ENCODE measurements at places on chromosomes 2 and 18.

GRCh38 chr18:53698907-53699306 lies 525.6 kb downstream of the MBD2 start:
- peak; percentile 36 for DNase-seq

DNA sequence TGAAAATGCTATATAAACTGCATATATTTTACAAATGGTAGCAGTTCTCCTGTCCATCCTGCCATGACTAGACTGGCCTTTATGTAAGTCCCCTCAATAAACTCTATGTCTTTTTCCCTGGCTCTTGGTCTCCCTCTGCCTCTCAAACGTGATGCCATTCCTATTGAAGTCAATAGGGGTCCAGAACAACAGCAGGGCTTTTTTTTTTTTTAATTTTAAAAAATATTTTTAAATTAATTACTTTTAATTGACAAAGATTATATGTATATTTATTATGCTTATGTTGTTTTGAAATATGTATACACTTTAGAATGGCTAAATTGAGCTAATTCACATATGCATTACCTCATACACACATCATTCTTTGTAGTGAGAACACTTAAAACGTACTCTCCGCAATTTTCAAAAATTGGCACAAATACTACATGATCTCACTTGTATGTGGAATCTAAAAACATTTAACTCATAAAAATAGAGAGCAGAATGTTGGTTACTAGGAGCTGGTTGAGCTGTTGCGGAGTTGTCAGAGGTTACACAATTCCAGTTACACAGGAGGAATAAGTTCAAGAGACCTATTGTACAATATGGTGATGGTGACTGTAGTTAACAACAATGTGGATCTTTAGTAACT lies 123.1 kb downstream of the LRRTM4 start:
- DNase-seq, result no peak

- no peak for DNase-seq
These were observed 61.4 kb downstream of the RPL31 start for GRCh38 chr2:101063352-101064124.

GRCh38 chr2:23524261-23524706 lies 139.3 kb downstream of the KLHL29 start:
- DNase-seq, result peak; percentile 42

DNA sequence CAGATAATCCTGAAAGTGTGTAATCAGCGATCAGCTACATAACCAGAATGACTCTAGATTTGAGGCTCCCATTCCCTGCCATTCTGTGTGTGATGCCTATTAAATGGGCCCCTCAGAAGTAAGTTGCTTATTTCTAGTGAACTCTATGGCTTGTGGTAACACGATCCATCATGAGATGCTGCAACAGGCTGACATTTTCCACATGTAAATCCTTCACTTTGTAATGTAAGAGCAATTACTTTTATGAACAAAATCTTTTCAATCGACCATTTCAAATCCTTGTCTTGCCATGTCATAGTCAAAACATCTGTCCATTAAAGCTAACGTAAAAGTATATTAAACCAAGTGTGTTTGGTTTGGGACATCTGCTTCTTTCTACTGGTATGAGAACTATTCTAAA lies 175.9 kb upstream of the ETAA1 start:
- DNase-seq, result no peak

GRCh38 chr2:84158605-84159004 lies 300.5 kb downstream of the SUCLG1 start:
- DNase-seq, result no peak

- DNase-seq, result no peak
These were observed 142.0 kb upstream of the UNC80 start for GRCh38 chr2:209629597-209629996.

DNA sequence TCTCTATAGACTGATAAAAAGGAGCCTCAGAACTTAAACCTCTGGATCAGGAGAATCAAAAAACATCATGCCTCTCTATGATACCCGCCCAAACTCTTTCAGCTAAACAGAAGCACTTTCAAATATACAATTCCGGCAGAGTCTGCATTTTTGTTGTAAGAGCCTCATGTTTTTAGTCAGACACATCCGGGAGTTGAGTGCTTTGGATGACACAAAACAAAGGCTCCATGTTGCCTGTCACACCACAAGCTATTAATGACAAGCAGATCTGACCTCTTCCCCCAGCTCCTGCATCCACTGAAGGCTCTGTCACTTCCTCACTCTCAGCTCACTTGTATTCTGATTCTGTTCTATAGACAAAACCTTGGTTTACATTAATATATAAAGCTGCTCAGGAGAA lies 33.2 kb downstream of the SLC38A11 start:
- DNase-seq, result no peak

- DNase-seq, result no peak
These were observed 58.0 kb downstream of the ZNF516 start for GRCh38 chr18:76437011-76437410.

- DNase-seq, result no peak
These were observed 58.8 kb downstream of the APOB start for GRCh38 chr2:20985062-20985461.

GRCh38 chr2:65024149-65024829 lies 31.9 kb upstream of the CEP68 start:
- no peak for DNase-seq

DNA sequence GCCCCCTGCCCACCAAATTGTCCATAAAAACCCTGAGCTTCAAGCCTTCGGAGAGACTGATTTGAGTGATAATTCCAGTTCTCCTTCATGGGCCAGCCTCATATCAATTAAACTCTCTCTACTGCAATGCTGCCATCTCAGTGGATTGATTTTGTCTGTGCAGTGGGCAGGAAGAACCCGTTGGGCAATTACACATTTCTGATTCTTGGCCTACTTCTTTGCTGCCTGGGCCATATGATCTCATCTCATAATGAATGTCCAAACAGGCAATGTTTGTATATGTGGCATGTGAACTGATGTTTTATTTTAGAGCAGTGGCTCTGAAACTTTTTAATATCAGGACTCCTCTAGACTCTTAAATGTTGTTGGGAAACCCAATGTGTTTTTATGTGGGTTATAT lies 101.2 kb upstream of the SLC38A11 start:
- DNase-seq, result no peak

- peak; percentile 22 for DNase-seq
These were observed 5.1 kb upstream of the SMAD7 start for GRCh38 chr18:48955830-48956261.

DNA sequence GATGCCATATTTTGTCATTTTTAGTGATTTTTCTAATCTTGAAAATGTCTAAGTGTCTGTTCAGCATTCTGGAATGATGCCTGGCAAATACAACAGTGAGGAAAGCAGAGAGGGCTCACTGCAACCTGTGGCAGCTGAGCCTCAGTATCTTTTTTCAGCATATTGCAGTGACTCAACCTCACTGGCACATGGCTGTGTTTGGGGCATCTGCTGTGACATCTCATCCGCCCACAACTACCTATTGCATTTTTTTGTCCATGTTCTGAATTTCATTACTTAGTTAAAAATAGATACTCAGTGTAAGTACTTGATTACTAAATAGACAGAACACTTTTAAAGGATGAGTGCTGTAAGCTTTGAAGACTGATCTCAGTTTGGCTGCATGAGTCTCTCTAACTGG lies 10.7 kb downstream of the BABAM2 start:
- DNase-seq, result no peak

- DNase-seq, result no peak
These were observed 136.9 kb downstream of the HDAC4 start for GRCh38 chr2:239263669-239264491.

- peak; percentile 53 for DNase-seq
These were observed 17.4 kb downstream of the CIDEA start for GRCh38 chr18:12271376-12272235.

- no peak for DNase-seq
These were observed 37.0 kb upstream of the GRHL1 start for GRCh38 chr2:9914384-9915065.

GRCh38 chr18:55635439-55635838 lies 47.4 kb upstream of the TCF4 start:
- DNase-seq, result no peak

- DNase-seq, result no peak
These were observed 212.5 kb downstream of the ZFP36L2 start for GRCh38 chr2:43013821-43014345.

DNA sequence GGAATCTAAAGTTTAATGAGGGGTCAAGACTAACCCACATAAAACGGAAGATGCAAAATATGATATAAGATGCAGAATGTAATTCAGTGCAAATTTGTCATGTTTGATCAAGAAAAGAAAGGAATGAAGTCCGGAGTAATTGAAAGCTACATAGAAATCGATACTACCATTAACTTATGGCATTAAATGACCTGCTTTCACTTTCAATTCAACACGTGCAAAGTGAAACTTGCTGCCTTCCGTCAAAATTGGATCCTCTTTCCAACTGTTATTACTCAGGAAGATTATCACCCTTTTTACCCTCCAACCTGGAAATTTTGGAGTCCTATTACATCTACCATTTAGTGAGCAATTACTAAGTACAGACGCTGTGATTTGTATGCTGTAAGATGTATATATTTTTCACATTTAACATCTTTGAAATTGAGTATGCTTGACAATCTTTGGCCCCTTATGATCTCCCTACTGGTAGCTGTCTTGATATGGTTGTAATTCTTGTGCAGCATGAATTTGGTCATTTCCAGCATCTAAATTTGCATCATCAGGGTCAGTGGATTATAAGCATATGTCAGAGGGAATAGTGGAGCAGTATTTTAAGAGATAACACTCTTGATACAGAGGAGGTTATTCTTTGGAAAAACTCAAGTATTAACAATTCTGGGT lies 18.6 kb downstream of the UNC80 start:
- DNase-seq, result no peak

GRCh38 chr2:60416221-60417008 lies 137.0 kb downstream of the BCL11A start:
- no peak for DNase-seq

DNA sequence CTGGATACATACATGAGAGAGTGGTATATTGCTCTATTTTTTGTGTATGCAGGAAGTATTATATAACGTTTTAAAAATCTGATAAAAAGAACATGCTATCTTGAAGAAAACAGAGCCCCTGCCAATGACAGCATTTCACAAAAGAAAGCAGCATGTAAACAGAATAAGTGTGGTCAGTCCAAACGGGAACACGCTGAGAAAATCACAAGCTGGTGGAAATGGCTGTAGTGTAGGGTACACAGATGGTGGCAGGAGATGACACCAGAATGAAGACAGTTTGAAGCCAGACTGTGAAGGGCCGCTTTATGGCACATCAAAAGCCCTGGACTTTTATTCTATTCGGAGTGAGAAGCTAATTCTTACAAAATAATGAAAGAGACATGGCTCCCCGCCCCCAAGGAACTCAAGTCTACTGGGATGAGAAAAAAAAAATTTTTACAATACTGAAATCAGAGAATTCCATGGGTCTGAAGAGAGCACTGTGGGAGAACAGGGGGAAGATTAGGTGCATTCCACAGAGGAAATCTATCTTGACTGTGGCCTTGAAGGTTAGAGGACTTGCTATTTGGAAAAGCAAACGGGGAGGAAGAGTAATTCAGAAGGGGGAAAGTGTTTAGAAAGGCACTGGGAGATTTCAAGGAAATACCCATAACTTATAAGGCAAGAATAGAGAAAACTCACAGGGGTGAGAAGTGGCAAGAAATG lies 217.7 kb upstream of the SMAD7 start:
- DNase-seq, result no peak

DNA sequence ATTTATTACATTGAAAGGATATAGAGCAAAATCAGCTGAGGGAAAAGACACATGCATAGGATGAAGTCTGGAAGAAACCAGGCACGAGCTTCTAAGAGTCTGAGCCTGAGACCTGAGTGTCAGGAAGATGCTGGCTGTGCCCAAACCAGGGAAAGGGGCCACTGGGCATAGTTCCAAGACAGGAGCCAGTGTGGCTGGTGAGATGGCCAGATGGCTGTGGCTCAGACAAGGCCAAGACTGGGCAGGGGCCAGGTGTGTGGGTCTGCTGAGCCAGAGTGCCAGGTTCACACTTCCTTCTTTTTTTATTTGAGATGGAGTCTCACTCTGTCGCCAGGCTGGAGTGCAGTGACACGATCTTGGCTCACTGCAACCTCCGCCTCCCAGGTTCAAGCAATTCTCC lies 95.5 kb upstream of the ATG16L1 start:
- no peak for DNase-seq

- no peak for DNase-seq
These were observed 68.9 kb downstream of the VAPA start for GRCh38 chr18:9982711-9983110.
